ENCODE measurements at places on chromosomes 4 and X.

GRCh38 chr4:22389240-22389870, 126.5 kb downstream of the ADGRA3 start:
- peak; percentile 26 for DNase-seq

DNA sequence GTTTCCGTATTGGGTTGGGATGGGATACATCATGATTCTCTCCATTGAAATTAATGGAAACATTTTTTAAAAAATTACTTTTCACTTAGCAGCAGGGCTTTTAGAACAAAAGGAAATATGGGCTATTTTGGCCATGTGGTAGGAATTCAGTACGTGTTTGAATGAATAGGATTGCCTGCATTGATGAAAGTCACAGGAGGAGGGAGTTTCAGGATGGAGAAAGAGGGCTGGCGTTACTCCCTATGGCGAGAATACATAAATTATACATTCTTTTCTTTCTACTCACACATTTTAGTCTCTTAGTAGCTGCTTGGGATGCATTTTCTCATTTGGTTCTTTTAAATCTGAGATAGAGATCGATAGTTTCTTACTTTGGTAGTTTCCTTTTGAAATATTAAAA, 100.3 kb upstream of the PDHA1 start:
- DNase-seq = no peak

DNA sequence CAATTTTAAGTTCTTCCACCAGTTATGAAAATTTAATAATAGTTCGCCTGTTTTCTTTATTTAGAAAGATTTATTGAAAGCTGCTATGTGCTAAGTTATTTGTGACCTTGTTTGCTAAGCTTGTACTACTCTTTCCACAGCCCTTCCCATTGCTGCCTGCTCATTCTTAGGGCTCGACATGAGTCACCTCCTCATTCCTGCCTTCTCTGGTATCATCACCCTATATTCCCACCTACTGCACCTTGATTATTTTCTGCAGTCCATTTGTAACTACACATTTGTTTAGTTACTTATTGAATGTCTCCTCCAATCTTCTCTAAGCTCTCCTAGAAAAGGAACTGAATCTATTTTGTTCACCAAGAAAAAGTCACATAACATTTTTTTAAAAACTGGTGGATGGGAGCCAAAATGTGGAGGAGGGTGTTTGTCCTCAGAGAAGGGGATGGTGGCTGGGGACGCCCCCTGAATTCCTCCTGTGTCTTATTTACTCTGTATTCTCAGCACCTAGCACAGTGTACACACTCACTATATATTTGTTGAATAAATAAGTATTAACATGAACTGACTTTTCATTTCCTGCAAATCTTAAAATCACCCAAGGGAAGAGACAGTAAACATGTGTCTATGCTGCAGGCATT, 3.7 kb upstream of the RAB9A start:
- peak; percentile 53 for DNase-seq

DNA sequence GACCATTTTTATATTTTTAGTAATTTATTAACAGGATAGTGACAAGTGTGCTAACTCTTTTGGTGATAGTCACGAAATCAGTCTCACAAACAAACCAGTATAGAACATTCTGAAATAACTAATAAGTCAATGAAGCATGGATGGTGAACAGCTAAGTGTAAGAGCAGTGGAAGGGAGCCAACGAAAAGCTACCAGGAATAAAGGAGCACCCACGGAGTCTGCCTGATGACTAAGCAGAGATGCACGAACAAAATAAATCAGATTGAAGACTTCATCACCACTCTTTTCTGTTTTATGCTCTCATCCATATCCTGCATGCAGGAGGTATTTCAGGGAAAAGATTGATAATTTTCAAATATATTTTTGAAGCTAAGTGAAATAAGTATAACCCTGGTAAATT, 891.1 kb upstream of the HS3ST1 start:
- DNase-seq = no peak

Data from RPMI8226 (cell line).